ENCODE measurements at places on chromosomes 11 and 22.
A peak's percentile ranks its signal among the peaks of the same experiment; 100 is the strongest.

DNA sequence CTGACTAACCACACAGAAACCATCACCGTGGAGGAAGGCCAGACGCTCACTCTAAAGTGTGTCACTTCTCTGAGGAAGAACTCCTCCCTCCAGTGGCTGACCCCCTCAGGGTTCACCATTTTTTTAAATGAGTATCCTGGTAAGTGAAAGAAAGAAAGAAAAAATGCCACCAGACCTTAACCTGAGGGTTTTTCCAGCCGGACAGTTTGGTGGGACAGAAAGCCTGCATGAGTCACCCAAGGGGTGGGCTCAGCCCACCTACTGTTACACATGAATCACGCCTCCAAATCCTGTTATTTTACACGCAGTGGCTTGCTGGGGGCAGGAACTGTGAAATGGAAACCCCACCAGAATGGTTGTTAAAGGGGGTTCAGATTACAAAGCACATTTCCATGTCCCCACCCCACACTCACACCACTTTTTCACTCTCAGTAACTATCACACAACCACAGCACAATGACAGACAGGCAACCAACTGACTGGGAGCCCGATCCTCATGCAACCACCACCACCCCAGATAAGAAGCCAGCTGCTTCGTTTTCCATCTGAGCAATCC is 11.9 kb downstream of the CRTAM start:
- peak; percentile 70 for DNase-seq

- no peak for DNase-seq
Measured at GRCh38 chr11:27916541-27917100, 191.3 kb downstream of the KIF18A start.

DNA sequence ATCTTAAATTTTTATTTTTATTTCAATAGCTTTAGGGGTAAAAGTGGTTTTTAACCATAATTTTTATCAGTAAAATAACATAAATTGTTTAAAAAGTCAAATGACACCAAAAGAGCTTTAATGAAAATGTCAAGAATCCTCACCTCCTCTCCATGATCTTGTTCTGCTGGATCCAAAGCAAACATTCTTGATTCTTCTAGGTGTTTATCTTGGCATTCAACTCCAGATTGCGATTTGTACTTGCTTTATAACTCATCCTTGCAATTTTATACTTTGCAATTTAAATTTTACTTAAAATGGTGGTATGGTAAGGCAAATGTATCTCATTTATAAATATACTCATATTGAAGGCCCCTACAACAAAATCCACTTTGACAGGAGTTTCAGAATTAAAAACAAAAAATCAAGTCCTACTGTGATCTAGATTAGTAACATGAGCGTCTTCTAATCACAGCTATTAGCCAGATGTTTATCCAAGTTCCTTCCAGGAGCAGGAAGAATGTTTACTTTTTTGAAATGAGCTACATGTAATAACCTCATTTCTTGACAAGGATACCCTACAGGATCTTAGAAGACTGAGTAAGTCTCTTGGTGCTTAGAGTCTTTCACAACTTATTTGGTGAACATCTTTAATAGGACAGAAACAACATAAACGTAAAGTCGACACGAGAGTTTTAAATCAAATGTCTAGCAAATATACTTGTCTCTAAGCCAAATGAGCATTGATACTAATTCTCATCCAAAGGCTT is 72.4 kb upstream of the CARD18 start:
- DNase-seq = peak; percentile 51

GRCh38 chr11:37506531-37506930 is 908.5 kb upstream of the RAG2 start:
- DNase-seq = no peak

DNA sequence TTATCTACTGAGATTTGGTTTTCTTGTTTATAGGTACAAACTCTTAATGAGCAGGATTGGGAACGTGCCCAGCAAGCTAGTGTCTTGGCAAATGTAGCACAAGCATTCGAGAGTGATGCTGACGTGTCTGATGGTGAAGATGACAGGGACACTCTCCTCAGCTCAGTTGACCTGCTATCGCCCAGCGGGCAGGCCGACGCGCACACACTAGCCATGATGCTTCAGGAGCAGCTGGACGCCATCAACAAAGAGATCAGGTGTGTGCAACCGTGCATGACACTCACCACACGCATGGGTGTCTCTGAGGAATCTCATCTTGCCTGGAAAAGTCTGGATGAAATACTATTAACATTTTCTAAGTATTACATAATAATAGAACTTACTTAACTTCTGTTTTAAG is 54.7 kb upstream of the CTTN start:
- no peak for DNase-seq

- no peak for DNase-seq
Measured at GRCh38 chr22:20624161-20624616, 116.8 kb downstream of the MED15 start.

- no peak for DNase-seq
Measured at GRCh38 chr11:95138448-95138847, 48.8 kb downstream of the ENDOD1 start.

DNA sequence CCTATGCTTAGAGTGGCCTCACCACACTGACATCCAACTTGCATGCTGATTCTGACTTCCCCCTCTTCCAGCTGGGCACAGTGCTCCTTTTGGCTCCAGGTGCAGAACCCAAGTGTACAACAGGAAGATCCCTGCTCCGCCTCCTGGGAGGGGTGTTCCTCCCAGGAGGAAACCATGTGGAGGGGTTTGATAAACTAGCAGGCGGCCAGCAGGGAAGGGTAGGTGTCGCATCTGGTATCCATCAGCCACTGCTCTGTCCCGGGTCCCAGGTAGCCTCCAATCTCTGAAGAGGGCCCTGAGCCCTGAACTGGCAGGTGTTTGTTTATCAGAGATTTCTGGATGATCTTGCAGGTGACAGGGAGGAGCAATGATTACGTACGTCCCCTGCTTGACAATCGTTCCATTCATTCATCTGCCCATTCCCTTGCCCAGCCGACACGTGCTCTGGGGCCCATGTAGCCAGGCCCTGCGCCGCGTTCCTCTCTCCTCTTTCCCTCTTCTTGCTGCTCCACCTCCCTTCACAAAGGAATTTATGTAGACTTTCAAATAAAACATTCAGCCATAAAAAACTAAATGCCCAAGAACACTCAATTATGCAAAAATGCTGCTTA is 41.2 kb upstream of the MICAL2 start:
- DNase-seq = no peak

DNA sequence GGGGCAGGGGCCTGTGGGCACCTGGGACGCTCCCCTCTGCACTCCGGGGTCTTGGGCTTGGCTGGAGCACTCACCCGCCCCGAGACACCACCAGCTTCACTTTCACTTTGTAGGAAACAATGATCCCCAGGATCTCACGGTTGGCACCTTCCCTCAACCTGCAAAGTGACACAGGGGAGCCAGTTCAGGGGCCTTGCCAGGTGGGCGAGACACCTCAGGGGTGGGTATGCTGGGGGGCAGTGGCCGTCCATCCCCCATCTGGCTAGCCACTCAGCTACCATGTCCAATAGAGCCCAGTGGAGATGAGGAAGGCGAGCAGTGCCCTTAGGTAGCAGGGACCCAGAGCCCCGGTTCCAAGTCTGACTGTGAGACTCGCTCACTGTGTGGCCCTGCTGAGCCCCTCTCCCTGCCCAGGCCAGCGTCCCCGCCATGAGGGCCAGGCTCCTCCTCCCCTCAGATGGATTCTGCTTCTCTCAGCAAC is 32.3 kb downstream of the TPBGL start:
- no peak for DNase-seq

- DNase-seq = no peak
Measured at GRCh38 chr11:1916132-1916985, 3.1 kb upstream of the TNNT3 start.

DNA sequence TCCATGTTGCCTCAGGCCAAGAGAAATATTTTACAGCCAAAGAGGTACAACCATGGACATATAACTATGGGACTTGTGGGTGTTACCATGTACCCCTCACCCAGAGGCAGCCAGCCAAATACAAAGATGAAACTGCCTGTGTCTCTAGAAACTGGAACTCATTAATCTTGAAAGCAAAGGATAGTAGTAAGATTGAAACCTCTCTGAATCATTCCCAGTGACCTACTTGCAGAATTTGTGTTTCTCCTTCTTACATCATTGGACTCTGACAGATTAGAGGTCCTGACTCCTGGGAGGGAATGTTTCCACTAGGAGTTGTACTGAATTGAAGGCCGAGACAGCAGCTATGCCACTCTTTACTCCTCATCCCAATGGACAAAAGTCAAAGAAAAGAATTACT is 257.4 kb upstream of the UBASH3B start:
- no peak for DNase-seq

GRCh38 chr11:78216571-78217287 is 28.0 kb downstream of the USP35 start:
- DNase-seq = no peak

- no peak for DNase-seq
Measured at GRCh38 chr11:34002420-34002819, 49.1 kb upstream of the CAPRIN1 start.

GRCh38 chr11:76841923-76842452 is 18.7 kb upstream of the ACER3 start:
- DNase-seq = no peak

GRCh38 chr11:131877246-131877942 is 507.0 kb downstream of the NTM start:
- no peak for DNase-seq

DNA sequence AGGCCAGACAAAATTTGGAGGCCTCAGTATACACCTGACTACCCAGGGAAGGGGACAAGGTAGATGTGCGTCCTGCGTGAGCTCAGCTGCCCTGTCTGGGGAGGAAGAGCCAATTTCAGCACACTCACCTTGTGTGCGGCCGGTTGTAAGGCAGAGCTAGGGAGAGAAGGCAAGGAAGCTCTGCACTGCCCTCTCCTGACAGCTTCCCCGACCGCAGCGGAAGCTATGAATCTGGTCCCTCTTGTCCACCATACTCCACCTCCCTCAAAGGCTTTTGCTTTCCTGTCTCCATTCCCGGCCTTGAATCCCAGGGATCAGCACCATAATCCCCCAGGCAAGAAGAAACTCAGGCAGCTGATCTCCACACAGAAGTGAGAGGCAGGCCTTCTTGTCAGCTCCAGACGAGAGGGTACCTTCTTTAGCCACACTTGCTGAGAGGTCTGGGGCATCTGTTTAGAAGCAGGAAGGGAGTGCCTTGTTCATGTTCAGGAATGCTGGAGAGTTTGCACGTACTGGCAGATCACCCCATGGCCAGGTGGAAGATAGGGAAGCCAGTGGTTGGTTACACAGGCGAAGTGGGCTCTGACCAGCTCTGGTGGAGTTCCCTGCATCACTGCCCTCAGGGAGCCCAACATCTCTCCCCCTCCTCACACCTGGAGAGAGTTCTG is 62.5 kb downstream of the FEZ1 start:
- DNase-seq = peak; percentile 28

GRCh38 chr11:93474123-93474522 is 69.1 kb downstream of the SMCO4 start:
- DNase-seq = no peak

DNA sequence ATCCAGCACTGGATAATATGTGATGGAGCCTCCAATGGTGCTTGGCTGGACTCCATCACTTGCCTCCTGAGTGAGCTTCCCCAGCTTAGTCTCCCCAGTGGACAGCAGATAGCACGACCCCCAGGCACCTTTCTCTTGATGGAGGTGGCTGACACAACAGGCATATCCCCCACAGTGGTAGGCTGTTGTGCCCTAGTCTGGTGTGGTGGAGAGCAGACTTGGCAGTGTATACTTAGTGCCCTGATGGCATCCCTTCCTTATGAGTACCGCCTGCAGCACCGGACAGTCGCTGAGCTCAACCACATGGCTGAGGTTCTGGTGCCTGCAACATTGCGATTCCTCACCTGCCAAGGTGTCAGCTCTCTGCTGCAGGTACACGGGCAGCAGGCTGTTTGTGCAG is 50.1 kb downstream of the DNHD1 start:
- no peak for DNase-seq

GRCh38 chr22:19693981-19694670 is 20.2 kb upstream of the SEPTIN5 start:
- DNase-seq = no peak

- no peak for DNase-seq
Measured at GRCh38 chr11:102292933-102293332, 24.4 kb upstream of the BIRC3 start.

DNA sequence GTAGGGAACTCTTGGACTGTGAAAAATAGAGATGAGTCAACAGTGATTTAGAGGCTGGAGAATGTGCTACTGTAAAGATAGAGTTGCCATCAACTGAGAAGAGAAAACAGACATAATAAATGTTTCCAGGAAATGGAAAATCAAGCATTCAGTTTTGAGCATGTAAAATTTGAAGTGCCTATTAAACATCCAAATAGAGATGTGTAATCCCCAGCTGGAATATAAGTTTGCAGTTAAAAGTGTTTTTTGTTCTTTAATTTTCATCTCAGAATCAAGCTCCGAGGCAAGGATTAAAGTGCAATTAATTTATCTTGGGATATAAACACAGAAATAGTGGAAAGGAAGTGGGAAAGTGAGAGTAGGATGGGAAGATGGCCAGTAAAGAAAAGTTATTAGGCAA is 666.0 kb upstream of the RAG2 start:
- no peak for DNase-seq

DNA sequence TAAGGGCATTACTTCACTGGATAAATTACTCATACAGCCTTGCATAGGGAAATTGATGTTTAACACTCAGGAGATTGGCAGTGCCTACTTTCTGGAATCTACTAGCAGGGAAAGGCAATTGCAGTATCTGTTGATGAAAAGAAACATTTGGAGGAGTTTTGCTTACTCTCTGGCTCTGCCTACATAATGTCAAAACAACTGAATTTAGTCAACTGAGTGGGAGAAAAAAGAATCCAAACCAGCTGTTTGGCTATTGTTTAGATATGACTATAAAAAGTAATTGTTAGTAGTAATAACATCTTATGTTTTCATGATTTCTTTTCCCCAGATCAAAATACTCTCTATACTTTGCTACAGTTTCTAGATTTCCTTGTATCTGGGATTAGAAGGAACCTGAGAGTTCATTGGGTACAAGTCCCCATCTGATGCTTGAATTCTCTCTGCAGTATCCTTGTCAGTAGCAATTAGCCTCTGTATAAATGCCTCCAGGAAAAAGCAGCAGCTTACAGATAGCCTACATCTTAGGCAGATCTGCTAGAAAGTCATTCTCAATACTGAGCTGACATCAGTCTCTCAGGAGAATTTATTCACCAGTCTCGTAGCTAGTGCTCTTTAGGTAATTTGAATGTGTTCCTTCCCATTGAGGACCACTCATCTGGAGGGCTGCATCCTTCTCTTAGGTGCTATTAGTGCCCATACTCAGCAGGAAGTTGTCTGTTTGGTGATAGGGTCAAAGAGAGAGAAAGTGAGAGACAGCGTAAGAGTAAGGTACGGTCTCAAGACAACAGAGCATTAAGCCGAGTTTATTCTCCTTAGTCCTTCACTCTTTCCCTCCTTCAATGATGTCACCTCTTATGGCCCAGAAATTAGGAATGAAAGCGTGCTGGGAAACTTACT is 185.9 kb upstream of the CCDC90B start:
- DNase-seq = no peak

Data from smooth muscle cell of the brain vasculature (primary cell).